ENCODE measurements at places on chromosomes 4 and X.

DNA sequence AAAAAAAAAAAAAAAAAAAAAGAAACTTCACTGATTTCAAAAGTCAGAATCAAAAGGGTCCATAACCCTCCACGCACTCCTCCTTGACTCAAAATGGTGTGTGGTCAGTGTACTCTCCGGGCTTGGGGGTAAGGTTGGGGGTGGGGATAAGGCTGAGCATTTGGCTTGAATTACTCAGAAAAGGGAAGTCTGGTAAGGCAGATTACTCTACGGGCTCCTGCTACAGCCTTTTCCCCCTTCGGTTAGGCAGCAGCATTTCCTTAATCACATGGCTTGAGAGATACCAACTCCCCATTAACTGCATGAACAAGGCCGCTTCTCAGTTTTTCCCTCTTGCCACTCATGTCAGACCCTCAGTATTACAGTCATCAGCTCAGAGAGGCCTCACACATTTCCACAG lies 135.4 kb upstream of the DUSP21 start:
- no peak for DNase-seq

- DNase-seq: no peak
Observed at GRCh38 chr4:151940291-151940690, 179.5 kb upstream of the GATB start.

- peak; percentile 43 for DNase-seq
Observed at GRCh38 chr4:41454423-41454822, 83.5 kb upstream of the LIMCH1 start.

GRCh38 chrX:8591501-8591900 lies 126.9 kb downstream of the VCX3B start:
- DNase-seq: no peak

DNA sequence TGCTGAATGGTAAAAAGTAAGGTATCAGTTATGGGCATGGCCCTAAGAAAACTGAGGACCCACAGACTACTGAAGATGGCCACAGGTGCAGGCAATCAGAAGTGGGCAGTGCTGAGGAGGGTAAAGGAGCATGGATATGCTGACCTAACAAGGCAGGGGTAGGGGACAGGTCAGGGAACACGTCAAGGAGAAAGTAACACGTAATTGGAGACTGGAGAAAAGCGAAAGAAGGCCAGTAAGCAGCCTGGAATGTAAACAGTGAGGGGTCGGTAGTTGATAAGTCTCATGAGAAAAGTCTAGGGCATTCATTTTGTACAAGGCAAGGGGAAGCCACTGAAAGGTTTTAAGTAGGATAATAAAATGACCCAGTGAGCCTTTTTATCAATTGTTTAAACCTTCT lies 153.3 kb downstream of the PRDM5 start:
- peak; percentile 82 for DNase-seq

DNA sequence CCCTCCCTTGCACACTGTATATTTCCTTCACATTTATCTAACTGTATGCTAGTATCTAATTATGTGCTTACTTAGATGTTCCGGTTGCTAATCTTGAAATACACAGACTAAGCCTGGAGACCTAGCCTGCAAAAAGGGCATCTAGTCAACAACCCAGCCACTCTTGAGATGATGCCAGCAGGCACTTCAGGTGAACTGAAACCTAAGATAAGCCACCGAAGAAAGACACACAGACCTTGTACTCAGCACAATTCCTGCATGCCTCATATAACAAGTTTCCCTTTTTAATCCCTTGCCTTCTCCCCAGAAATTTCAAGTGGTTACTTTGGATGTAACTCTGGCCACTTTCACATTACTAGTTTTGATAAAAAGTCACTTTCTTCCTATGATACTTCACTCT lies 2506.6 kb downstream of the ARAP2 start:
- no peak for DNase-seq

- DNase-seq: no peak
Observed at GRCh38 chr4:127609484-127609883, 23.3 kb upstream of the INTU start.
